ENCODE measurements at places on chromosomes 6 and 20. TPM values are rescaled to one million over a fixed set of nuclear protein-coding genes. Genes with fewer than 3 reads are reported as not detected.

DNA sequence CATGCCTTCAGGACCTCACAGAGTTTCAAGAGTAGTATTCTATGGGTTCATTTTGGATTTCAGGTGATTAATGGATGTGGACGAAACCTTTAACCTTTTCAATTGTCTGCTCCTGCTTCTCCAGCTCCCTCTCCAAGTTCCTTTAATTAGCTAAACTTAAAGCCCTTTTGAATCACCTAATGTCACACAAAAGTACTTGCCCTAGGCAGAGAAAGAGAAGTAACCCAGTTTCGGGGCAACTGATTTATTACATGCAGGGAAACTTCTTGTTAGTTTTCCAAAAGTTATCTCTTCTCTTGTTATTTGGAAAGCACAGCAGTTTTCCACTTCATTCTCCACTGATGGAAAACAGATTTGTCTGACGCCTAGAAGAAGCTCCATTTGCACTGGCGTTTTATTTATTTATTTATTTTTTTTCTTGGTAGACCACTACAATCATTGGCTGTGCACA, 407.7 kb upstream of the JARID2 start:
- no peaks in the 10 kb centered on the region for H3K4me1 ChIP-seq
- H3K36me3 ChIP-seq = no peaks in the 10 kb centered on the region
- no peak overlapping the region for H3K4me3 ChIP-seq
- H3K27ac ChIP-seq = no peak overlapping the region

GRCh38 chr6:157143890-157144798, 179.2 kb downstream of the TMEM242 start:
- H3K27me3 ChIP-seq = no peaks in the 10 kb centered on the region
- no peaks in the 10 kb centered on the region for H3K36me3 ChIP-seq
- peak overlapping the region; percentile 64 for H3K27ac ChIP-seq
- no peak overlapping the region for H3K4me3 ChIP-seq
- DNase-seq = no peak
- H3K4me1 ChIP-seq = no peaks in the 10 kb centered on the region

SLA2 gene
- total RNA-seq = 0.99 TPM

- no peak for DNase-seq
- H3K4me1 ChIP-seq = no peaks in the 10 kb centered on the region
- H3K4me3 ChIP-seq = no peak overlapping the region
- H3K27ac ChIP-seq = no peak overlapping the region
- no peaks in the 10 kb centered on the region for H3K27me3 ChIP-seq
Measured at GRCh38 chr20:64158346-64159285, 5.6 kb upstream of the MYT1 start.

GRCh38 chr6:119173249-119174084, 95.0 kb upstream of the FAM184A start:
- H3K4me1 ChIP-seq = peaks cover 6% of the 10 kb centered on the region
- H3K27ac ChIP-seq = no peak overlapping the region
- H3K36me3 ChIP-seq = no peaks in the 10 kb centered on the region
- no peak for DNase-seq

CCNC gene
- total RNA-seq = 40.4 TPM

DNA sequence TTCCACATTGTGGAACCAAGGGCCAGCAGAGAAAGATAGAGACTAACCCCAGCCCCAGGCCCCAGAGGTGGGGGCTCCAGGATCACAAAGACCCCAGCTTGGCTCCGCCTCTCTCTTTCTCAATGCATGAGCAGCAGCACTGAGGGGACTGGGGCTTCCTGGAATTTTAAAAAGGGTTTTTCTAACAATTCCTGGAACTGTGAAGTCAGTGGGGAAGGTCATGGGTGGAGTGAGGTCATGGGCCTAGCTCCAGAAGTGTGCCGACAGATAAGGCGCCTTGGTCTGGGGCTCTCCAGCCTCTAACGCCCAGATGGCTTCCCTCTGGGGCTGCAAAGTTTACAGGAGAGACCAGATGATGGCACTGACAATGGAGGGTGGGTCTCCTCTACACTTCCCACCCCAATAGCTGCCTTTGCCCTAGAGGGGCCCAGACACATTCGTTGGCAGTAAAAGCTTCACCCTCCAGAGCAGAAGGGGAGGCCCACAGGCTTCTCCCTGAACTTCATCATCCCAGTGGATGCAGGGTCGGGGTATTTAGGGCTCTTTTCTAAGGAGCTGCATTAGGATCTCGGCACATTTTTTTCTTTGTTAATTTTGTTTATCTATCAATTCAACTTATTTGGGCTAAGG, 46.9 kb upstream of the CD93 start:
- H3K4me3 ChIP-seq = no peak overlapping the region
- no peaks in the 10 kb centered on the region for H3K4me1 ChIP-seq
- no peaks in the 10 kb centered on the region for H3K36me3 ChIP-seq
- no peaks in the 10 kb centered on the region for H3K27me3 ChIP-seq
- no peak overlapping the region for H3K27ac ChIP-seq

C20orf204 gene
- total RNA-seq = 2.8 TPM

GRCh38 chr20:10665791-10666190, 8.0 kb downstream of the JAG1 start:
- no peak overlapping the region for H3K4me3 ChIP-seq
- no peaks in the 10 kb centered on the region for H3K27me3 ChIP-seq
- H3K36me3 ChIP-seq = peaks cover 8% of the 10 kb centered on the region
- no peak for DNase-seq

PLN gene
- 587 TPM for total RNA-seq

GRCh38 chr6:19472153-19472552, 365.0 kb upstream of the ID4 start:
- no peaks in the 10 kb centered on the region for H3K27me3 ChIP-seq
- no peak for DNase-seq
- no peaks in the 10 kb centered on the region for H3K36me3 ChIP-seq
- no peaks in the 10 kb centered on the region for H3K4me1 ChIP-seq
- no peak overlapping the region for H3K4me3 ChIP-seq

GRCh38 chr6:36508532-36508931, 38.7 kb downstream of the STK38 start:
- no peaks in the 10 kb centered on the region for H3K27me3 ChIP-seq
- DNase-seq = no peak
- H3K27ac ChIP-seq = no peak overlapping the region
- H3K4me1 ChIP-seq = no peaks in the 10 kb centered on the region
- no peaks in the 10 kb centered on the region for H3K36me3 ChIP-seq

DNA sequence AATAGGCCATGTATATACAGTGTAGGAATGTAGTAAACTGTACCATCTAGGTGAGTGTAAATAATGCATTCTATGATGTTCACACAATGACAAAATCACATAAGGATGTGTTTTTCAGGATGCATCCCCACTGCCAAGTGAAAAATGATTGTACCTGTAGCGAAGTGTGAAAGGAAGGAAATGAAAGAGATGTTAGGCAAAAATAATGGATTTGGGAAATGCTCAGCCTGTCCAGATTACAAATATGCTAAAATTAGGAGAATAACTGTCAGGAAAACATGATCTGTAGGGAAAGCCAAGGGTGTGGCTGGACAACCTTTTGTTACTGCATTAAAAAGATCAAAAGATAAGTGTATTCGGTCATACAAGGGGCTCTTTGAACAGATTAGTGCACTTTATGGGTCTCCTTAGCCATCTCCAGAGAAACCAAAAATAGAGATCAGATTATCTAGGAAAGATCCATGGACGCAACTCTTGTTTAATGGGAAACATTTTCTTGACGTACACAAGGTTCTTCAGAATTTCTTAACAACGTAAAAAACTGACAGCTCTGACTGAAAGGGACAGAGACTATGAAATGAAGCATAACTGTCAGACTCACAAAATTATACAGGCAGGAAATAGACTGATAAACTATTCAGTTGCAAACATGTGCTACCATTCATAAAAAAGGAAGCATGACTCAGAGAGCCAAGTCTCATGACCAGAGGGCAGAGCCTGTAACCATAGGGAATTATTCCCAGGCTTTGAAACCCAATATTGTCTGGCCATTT, 253.6 kb upstream of the RAB32 start:
- H3K4me3 ChIP-seq = no peak overlapping the region
- H3K27me3 ChIP-seq = no peaks in the 10 kb centered on the region
- H3K36me3 ChIP-seq = no peaks in the 10 kb centered on the region
- no peak for DNase-seq

DNA sequence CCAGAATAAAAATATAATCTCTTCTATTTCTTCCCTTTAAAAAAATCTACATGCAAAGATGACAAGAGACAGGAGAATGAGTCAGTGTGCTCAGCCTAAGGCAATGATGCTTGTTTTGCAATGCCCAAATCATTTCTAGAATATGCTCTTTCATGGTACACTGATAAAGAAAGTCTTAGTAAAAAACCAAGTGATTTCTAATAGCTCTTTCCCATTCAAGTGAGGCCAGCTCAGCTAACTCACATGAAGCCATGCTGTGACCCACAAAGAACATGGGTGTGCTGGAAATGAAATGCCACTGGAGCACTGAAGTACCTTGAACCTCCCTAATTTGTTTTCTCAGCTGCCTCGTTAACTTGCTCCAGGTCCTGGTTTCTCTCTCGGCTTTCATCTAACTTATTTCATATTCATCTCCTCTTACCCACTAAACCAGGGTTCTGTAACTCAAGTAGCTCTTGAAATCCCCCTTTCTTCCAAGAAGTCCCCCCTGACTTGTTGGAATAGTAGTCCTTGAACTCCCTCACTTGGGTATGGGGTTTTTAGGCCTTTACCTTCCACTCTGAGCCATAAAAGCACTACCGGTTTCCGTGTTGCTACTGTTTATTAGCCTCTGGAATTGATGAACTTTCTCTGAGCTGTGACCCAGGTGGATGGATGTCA, 92.7 kb downstream of the IRF4 start:
- no peak overlapping the region for H3K27ac ChIP-seq
- no peaks in the 10 kb centered on the region for H3K27me3 ChIP-seq
- H3K4me3 ChIP-seq = no peak overlapping the region
- peaks cover 15% of the 10 kb centered on the region for H3K36me3 ChIP-seq

CASS4 gene
- total RNA-seq = 2.4 TPM

DNA sequence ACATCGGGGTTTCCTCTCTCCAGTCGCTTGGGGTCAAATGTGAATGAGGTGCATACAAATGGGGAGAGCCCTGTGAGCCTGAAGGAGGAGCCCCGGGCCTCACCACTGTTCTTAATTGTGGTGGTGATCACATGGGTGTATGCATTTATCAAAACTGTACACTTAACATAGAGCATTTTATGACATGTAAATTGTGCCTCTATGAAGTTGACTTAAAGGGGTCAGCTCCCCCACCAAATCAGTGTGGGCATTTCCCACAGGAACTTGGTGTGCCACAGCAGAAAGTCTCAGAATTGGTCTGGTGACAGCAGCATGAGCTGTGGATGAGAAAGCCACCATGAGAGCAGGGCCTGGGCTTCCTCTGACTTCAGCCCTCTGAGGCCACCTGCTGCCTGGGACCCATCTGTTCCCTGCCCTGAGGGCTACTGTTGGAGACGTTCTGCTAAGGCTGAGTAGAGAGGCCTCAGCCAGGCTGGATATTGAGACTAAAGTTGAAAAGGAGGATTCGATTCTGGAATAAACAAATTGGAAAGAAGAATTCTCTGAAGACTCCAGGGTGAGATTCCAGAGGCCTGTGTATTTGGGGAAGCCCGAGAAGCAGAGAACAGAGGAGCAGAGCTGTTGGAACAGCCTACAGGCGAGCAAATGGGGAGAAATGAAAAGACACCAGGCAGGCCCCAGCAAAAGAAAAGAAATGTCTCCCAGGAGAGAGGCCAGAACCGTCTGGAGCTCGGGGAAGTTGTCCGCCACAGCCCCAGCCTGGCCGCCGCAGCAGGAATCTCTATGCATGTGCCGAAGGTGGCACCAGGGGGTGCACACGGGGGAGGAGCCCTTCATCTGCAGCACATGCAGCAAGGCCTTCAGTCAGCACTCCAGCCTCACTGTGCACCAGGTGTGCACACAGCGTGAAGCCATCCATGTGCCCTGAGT, 37.6 kb upstream of the XRN2 start:
- H3K4me1 ChIP-seq = no peaks in the 10 kb centered on the region
- H3K27me3 ChIP-seq = no peaks in the 10 kb centered on the region
- no peak overlapping the region for H3K4me3 ChIP-seq
- no peak for DNase-seq
- H3K36me3 ChIP-seq = no peaks in the 10 kb centered on the region
- H3K27ac ChIP-seq = no peak overlapping the region

DNA sequence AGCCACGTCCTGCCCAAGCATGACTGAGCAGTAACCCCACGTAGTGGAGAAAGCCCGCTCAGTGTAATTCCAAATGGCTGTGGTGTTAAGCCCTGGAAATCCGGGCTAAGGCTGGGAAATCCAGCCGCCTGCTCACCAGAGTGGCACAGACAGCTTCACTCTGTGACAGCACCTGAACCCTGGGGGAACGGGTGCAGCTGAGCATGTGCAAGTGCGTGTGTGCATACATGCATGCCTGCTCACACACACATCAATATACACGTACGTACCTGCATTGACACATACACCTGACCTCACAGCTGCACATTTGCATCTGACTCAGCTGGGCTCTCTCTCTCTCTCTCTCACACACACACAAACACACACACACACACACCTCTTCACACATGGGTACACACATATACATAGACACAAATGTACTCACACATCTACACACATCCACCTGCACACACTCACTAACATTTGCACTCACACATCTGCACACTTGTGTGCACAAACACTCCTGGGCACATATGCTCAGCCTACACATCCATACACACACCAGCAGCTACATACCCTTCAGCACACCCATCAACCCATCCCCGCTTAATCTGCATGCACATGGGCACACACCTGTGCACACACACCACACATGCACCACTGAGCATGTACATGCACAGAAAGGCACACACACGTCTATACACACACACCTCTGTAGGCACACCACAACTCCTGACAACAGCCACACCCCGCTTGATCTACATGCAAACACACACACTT, 114.1 kb downstream of the GRM4 start:
- H3K4me3 ChIP-seq = no peak overlapping the region
- no peaks in the 10 kb centered on the region for H3K36me3 ChIP-seq
- H3K4me1 ChIP-seq = no peaks in the 10 kb centered on the region
- no peak for DNase-seq

DNA sequence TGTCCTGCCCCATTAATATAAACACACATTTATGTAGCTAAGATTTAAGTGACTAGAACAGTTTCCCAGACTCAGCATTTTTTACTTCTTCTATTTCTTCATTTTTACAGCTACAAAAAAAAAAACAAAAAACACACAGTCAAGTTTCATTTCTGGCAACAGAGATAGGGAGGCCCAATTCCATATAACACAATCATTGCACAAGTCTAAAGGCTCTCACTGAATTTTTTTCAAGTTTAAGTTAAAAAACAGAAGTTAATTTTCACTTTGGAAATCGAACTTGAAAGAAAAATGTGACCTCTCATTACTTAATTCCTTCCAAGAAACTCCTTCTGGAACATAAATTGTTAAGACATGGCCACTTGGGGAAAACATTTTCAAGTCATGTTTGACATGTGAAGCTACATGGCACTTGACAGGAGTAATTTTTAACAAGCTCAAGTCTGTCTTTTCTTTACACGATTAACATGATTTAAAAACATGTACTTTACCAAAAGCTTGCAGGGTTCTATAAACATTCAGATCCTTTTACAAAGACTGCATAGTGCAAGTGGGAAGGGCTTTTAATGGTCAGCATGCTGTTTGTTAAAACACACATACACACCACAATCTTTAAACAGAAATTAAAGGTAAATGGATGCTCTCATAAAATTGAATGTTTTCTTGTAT, 100.1 kb upstream of the CCDC28A start:
- H3K27ac ChIP-seq = no peak overlapping the region
- H3K4me1 ChIP-seq = no peaks in the 10 kb centered on the region
- no peak for DNase-seq

Measured in aorta (tissue), 5 donors.